Fibroblast of gingiva (primary cell): ENCODE measurements at places on chromosomes 7 and 10.
A peak's percentile ranks its signal among the peaks of the same experiment; 100 is the strongest.

GRCh38 chr7:66927348-66927948, 6.4 kb downstream of the TMEM248 start:
- DNase-seq = peak; percentile 21

DNA sequence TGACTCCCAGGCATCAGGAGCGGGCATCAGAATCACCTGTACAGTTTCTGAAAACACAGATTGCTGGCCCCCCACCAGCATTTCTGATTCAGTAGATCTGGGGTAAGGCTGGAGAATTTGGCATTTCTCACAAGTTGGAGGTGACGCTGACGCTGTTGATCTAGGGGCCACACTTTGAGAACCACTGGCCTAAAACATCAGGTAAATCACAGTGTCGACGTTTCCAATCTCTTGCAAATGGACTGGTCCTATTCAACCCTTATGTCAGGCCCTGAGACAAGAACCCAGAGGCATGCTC, 564.0 kb downstream of the KCNMA1 start:
- no peak for DNase-seq

- no peak for DNase-seq
Measured at GRCh38 chr7:133664528-133664927, 411.6 kb downstream of the EXOC4 start.

DNA sequence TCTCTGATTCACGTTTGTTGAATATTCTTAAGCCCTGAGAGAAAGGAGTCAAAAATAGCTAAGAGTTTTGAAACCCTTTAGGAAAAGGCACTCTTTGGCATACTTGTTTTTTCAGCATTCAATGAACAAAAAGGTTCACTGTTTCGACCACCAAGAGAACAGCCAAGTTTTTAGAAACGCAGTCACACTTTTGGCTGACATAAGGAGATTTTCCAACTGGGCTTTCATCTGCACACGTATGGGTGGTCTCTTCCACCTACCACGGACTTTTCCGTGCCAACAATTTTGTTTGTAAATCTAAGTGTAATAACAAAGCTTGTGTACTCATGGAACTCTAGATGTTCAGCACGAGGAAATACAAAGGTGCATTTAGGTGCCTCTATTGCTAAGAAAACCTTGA, 270.3 kb downstream of the WDR11 start:
- DNase-seq = no peak

DNA sequence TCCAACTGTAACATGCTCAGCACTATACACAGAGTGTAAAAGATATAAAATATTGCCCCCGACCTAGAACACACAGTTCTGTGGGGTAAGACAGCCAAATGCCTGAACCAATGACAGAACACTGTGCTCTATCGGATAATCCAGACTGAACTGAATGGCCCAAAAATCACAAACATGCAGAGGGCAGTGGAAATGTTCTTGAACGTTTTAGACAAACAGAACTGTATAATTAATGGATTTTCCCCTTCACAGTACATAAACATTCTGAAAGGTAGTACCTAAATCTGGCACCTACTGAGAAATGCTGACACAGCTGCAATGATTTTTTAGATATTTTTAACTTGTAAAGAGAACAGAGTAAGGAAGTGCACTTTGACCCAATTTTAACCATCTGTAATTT, 33.4 kb downstream of the PARD3 start:
- DNase-seq = no peak

DNA sequence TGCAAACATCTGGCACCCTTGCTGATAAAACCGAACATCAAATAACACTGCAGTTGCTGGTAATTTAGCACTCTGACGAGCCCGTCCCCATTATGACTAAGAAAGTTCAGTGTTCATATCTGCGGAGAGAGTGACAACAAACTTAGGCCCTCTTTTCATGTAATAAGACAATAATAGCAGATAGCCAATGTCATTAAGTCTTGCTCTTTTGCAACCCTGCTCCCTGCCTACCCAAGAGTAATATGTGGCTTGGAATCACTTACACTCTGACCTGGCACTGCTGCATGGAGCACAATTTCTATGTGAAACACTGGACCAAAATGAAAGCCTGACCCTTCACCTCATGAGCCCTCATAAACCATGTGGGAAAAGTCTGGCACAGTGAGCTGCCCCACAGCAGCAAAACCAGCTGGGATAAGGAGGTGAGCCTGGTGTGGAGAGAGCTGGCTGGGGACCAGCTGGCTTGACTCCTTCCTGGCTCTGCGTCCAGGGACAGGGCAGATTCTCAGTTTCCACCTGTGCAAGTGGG, 86.5 kb downstream of the HIPK2 start:
- DNase-seq = peak; percentile 73

- DNase-seq = peak; percentile 67
Measured at GRCh38 chr7:151051108-151051507, 2.8 kb downstream of the ASIC3 start.

DNA sequence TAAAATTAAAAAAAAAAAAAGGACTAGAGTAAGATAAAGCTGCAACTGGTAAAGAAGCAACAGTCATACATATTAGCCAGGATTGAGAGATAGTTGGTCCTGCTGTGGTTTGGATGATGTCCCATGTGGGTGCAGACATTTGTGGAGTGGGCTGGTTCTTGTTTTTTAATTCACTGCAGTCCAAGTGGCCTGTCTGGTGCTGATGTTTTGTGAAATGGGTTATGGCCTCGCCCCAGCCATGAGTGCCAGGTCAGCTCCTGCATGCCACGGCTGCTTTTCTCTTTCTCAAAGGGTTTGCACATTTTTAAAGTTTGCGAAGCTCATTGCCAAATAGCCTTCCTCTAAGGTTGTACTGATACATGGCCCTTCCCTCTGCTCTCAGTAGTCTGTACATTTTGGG, 14.1 kb upstream of the BTBD16 start:
- peak; percentile 58 for DNase-seq

GRCh38 chr7:151511946-151512345, 7.7 kb downstream of the RHEB start:
- peak; percentile 48 for DNase-seq

DNA sequence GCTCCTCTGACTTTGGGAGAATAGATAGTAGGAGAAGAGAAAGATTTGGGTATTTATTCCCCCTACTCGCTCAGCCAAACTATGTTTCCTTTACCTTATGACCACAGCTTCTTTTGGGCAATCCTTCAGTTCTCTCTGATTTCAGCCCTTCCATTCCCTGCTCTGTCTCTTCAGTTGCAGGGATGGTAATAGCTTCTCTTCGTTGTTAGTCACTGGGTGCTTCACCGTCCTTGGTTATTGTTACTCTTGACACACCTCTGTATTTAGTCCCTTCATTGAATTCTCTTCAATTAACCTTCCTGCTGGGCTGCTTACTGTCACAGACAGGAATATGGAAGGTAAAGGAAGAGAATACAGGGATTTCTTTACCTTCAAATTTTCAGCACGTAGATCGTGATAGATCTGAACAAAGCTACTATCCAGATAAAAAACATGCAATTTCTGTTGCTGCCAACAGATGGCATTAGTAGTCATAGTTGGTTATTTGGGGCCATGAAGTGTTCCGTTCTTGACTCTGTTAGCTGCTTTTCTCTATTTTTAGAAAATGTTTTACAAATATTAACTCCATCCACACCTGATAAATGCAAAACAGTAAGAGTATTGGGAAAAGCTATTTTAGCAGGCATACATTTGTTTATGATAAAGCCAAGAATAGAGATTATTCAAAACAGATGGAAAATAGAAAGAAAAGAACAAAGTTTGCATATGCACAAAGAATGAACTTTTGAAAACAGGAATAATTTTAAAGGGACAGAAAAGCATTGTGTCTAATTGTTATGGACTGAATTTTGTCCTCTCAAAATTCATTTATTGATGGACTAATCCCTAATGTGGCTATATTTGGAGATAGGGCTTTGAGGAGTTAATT, 14.0 kb upstream of the PTTG1IP2 start:
- peak; percentile 51 for DNase-seq

DNA sequence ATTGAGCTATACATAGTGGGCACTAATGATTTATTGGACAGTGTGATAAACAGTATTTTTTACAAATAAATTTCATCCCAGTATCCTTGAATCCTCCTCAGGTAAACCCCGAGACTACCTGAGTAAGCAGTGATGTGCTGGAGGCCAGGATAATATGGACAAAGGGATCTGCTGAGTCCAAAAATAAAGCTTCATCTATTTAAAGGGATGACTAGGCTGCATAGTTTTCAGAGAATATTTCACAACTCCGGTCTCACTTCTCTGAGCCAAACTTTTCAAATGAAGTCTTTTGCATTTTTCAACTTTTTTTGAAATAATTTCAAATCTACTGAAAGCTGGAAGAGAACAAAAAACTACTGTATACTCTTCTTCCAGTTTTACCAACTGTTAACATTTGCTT, 2.5 kb downstream of the ACTR3B start:
- peak; percentile 38 for DNase-seq

- DNase-seq = no peak
Measured at GRCh38 chr7:66523409-66523808, 105.3 kb upstream of the KCTD7 start.

DNA sequence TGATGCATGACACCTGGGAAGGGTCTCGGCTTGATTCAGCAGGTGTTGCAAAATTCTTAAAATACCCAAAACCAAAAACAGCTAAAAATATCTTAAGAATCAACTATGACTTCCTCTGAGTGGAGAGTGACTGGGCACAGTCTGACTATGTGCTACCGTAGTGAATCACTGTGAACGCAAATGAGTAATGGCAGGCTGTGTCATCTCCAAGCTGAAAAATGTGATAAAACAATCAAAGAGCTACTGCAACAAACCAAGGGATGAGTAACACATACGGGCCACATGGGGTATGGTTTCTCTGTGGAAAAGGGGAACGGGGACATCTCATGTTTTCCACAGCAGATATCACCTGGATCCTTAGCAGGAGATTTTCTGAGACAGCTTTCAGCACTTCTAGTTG, 127.5 kb downstream of the ABCA13 start:
- DNase-seq = no peak

GRCh38 chr7:132030883-132031282, 474.5 kb upstream of the PODXL start:
- DNase-seq = no peak

DNA sequence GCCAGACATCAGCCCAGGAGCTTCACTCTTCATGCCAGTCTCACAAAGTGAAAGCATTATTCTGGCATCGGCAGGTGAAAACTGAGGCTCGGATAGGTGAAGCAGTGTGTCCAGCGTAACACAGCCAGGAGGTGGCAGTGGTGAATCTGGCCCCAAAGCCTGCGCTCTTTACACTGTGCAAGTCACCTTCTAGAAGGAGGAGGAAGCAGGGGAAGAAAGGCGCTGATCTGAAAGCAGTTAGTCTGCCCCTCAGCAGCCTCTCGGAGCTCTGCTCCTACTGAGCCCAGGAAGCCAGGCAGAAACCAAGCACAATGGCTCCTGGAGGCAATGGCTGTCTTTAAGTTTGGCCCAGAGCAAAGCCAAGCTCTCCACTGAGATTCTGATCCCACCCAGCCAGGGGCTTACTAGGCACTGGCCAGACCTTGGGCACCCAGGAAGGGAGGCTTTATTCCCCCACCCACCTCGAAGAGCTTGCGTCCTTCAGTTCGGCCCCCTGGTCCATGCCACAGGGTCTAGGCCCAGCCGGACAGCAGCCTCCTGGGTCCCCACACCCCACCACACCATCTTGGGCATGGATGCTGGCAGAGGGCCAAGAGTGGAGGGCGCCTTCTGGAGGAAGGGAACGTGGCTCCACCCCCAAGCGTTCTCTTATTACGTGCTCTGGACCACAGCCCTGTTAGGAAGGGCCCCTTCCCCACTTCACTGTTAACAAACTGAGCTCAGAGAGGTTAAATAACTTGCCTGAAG, 104.5 kb downstream of the GRID1 start:
- DNase-seq = no peak

GRCh38 chr7:110386006-110386405, 704.9 kb upstream of the LRRN3 start:
- DNase-seq = no peak

- DNase-seq = no peak
Measured at GRCh38 chr10:76106611-76107010, 675.2 kb downstream of the LRMDA start.
